RKO (cell line): ENCODE measurements at places on chromosomes 2 and 18.

DNA sequence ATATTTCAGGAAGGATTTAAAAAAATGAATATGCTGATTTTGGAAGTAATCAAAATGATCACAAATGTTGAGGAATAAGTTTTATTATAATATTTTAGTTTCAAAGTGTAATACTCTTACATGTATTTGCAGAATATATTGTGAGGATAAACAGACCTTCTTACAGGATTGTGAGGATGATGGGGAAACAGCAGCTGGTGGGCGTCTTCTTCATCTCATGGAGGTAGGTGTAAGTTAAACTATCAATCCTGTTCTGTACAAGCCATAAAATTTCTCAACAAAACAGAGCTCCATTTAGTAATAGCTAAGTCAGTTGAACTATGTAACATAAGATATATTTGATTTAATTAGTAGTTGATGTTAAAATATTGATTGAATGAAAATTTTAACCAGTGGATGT is 12.5 kb upstream of the HRH4 start:
- DNase-seq = no peak

GRCh38 chr2:127584047-127584446 is 48.6 kb downstream of the MYO7B start:
- DNase-seq = no peak

DNA sequence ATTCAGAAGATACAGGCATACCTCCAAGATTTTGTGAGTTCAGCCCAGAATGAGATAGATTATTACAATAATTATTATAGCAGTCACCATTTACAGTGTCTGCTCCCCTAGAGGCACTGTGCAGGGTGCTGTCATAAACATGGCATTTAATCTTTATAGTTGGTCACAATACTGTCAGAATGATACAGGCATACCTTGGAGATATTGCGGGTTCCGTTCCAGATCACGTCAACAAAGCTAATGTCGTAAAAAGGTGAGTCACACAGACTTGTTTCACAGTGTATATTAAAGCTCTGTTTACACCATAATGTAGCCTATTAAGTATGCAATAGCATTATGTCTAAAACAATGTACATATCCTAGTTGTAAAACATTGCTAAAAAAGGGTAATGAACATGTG is 45.6 kb downstream of the ZRANB3 start:
- DNase-seq = no peak

DNA sequence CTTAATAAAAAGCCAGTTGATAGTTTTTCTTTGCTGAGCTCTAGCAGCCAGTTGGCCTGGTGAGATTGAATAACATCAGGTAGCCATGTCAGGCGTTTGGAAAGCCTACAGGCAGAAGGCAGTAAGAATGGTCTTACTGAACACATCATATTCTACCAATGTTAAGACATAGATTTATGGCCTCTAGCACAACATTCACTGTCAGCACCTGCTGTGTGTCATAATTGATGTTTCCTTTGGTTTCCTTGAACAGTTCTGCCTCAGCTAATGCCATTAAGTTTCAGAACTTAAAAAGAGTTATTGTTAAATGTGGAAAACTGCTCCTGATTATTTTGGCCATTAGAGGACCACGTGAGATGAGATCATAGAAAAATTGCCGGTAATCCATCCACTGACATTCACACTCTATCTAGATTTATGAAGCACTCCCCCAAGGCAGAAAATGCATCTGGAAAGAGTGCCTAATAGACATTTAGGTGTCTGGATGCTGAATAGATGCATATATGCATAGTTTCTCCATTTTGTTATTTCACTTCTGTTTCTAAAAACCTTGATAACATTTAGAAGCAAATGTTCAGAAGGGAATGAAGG is 434.7 kb downstream of the PTPRM start:
- no peak for DNase-seq

DNA sequence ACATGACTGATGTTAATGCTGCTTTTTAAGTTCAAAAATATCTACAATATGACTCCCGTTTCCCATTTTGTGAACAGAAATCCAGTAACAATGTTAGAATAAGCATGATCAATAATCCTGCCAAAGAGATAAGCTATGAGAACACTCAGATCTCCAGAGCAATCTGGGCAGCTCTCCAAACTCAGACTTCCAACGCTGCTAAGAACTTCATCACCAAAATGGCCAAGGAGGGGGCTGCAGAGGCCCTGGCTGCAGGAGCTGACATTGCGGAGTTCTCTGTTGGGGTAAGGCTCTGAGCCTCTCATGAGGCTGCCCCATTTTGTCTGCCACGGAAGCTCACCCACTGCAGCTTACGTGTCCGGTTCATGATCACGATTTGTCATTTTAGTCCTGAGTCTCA is 68.4 kb downstream of the UGGT1 start:
- no peak for DNase-seq

DNA sequence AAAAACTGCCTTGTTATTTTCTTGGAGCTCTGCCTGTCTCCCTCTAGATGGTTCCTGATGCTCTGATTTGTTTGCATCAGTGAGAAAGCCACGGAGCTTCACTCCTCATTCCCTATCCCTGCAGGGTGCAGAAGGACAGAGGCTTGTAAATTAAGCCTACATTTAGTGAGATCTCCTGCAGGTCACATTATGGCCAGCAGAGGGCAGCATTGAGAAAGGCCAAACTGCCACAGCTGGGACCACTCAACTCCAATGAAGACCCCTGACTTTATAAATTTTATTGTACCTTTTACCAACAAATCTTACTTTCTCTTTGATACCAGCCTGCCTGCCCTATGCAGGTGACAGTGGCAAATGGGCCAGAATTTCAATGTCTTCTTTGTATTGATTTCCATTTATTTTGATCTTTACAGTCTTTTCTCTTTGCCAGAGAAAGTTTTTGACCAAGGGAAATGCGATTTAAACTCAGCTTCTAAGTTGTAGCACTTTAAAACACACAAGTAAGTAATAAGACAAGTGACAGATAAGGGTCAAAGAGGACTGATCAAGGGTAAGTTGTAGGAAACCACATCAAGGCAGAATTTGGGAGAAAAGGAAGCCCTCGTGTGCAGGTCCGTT is 1029.1 kb upstream of the KLHL29 start:
- peak; percentile 10 for DNase-seq

DNA sequence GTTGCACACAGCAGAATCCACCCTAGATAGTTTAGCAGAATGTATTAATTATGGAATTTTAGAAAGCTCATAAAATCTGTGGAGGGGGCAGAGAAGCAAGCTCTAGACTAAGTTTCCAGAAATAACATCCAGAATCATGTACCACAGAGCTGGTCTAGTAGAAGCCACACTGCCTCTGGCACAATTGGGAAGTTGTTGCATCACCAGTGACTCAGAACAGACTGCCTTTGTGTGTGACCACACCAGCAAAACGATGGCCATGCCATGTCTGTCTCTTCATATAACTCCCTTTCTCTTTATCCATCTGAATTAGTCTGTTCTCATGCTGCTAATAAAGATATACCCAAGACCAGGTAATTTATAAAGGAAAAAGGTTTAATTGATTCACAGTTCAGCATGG is 158.9 kb downstream of the CCDC148 start:
- no peak for DNase-seq

- DNase-seq = no peak
These were observed 189.9 kb upstream of the GALNT5 start for GRCh38 chr2:157067562-157067961.
